ENCODE measurements at places on chromosomes 1 and 21. TPM values are rescaled to one million over a fixed set of nuclear protein-coding genes. Genes with fewer than 3 reads are reported as not detected.

- DNase-seq = peak; percentile 84
Observed at GRCh38 chr1:173475564-173476196, 1.5 kb upstream of the PRDX6 start.

- no peak for DNase-seq
Observed at GRCh38 chr1:31432592-31433395, 19.8 kb downstream of the SERINC2 start.

- DNase-seq = no peak
Observed at GRCh38 chr1:917076-917459, 6.7 kb upstream of the SAMD11 start.

GRCh38 chr1:166839600-166840308 lies 479 bp downstream of the POGK start:
- peak; percentile 34 for DNase-seq

The CYYR1 gene
- not detected for total RNA-seq

The S100A10 gene
- total RNA-seq = 70.0 TPM

Measured in fibroblast of villous mesenchyme (primary cell).